ENCODE measurements at places on chromosomes 6 and 20.

GRCh38 chr6:57283106-57283505 is 34.3 kb upstream of the PRIM2 start:
- DNase-seq, result no peak

GRCh38 chr20:51643390-51643789 is 100.9 kb upstream of the NFATC2 start:
- no peak for DNase-seq

- no peak for DNase-seq
Observed at GRCh38 chr6:38131527-38131965, 312.0 kb downstream of the ZFAND3 start.

DNA sequence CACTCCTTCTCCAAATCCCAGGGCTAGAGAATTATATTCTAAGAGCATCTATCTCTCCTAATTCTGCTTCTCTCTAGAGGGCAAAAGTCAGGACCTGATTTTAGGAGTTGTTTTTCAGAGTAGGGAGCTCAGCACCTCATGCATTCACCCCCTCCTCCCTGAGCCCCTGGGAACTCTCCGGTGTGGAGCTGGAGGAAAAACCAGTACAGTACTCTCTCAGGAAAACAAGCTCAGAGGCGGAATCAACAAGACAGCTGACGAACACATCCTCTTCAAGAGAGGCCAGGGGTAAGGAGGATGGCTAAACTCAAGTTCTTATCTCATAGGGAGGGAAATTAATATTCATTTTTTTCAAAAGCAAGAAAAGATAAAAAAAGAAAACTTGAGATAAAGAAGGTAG is 120.1 kb upstream of the CDYL start:
- DNase-seq, result no peak

- no peak for DNase-seq
Observed at GRCh38 chr6:12729467-12729866, 12.9 kb downstream of the PHACTR1 start.

DNA sequence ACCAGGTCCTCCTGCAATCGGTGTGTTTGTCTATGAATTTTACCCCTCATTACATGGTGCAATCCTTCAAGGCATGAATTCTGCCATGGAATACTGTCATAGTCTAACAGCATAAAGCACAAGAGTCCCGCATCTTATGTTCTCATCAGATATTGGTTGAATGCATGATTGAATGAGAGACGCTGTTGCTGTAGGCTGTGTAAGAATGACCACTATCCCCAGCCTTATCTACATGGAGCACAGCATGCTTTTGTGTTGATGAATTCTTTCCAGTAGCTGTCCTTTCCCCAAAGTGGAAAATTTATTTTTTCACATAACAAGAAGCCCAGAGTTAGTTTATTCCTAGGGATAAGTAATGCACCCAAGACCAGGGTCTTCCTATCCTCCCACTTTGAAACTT is 5.6 kb upstream of the TRAM2 start:
- no peak for DNase-seq

GRCh38 chr6:319177-320131 is 27.2 kb downstream of the DUSP22 start:
- peak; percentile 81 for DNase-seq

- DNase-seq, result peak; percentile 92
Observed at GRCh38 chr6:34154668-34155447, 9.0 kb upstream of the GRM4 start.

GRCh38 chr6:41670703-41671360 is 32.6 kb downstream of the MDFI start:
- DNase-seq, result no peak

DNA sequence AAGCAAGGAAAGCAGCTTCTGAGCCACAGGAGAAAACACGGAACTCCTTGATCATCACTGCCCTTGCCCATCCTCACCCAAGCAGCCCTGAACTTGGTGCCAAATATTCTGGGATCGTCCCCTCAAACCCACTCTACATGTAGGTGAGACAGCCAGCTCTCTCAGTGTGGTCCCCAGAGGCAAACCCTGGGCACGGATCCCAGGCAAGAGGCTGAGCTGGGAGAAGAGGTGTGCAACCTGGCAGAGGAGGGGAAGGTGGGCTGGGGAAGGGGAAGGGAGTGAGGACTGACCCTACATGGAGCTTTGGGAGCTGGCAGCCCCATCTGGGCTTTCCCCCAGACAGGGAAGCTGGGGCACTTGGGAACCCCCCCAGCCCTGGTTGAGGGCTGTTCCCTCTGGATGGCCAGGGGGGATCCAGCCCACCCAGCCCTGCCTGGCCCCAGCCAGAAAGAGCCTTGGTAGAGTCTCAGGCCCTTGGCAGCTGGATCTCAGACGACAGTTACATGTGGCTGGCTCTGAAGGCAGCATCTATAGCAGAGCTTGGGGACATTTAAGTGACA is 186.2 kb upstream of the CST7 start:
- no peak for DNase-seq

DNA sequence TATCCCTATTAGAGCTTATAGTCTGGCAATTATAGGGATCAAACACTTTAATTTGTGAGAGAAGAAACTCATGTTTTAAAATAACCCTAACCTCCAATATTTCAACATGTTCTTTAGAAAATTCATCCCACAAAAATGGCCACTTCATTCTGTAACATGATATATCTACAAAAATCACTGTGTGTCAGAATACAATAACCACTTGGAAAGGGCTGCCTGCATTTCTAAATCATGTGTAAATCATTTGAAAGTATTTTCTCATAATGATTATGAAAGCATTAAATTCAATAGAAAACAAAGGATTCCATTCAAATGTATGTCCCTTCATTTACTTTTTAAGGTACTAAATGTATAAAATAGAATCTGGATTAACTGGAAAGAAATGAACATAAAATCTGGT is 101.4 kb upstream of the NHSL1 start:
- DNase-seq, result no peak

- DNase-seq, result no peak
Observed at GRCh38 chr6:133894795-133895358, 6.0 kb downstream of the TCF21 start.

GRCh38 chr6:156434049-156434794 is 343.0 kb upstream of the ARID1B start:
- DNase-seq, result no peak

GRCh38 chr6:27279513-27280063 is 32.1 kb downstream of the PRSS16 start:
- no peak for DNase-seq

- no peak for DNase-seq
Observed at GRCh38 chr6:149132336-149132735, 185.2 kb upstream of the TAB2 start.

GRCh38 chr20:58665606-58666005 is 14.5 kb downstream of the STX16 start:
- DNase-seq, result no peak

DNA sequence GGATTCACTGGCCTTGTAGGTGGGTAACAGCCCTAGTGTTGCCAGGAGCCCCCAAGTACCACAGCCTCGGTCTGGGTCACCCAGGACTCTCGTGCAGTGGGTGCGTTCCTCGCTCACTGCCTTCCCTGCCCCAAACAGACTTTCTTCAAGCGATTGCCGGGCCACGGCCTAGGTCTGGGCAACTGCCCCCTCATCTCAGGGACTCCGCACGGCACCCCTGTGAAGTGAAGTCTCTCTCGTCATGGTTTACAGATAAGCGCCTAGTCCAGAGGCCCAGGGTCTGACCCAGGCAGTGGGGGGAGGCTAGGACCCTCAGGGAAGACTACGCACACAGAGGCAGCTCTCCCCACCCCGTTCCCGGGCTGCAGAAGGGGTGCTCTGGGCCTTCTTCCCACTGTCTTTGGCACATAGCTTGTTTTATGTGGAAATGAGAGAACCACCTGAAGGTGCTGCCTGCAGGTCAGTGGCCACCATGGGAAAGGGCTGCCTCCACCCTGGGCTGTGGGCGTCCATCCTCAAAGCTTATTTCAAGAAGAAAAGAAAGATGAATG is 220.8 kb downstream of the ERMARD start:
- no peak for DNase-seq

DNA sequence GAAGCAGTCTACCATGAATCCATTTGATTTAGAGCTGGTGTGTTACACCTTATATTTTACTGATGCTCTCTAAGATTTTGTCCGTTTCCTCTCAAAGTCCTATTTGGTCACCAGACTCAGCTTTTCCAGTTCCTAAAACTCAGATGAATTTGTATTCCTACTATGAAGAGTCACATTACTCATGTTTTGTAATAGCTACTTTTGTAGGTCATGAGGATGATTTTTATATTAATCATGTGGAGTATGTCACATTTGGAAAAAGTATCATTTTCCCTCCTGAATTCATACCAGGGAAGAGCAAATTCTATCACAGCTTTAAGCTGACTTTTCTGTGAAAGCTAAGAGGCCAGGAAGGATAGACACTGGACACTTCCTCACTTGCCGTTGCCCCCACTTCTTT is 140.6 kb upstream of the SCGN start:
- no peak for DNase-seq

DNA sequence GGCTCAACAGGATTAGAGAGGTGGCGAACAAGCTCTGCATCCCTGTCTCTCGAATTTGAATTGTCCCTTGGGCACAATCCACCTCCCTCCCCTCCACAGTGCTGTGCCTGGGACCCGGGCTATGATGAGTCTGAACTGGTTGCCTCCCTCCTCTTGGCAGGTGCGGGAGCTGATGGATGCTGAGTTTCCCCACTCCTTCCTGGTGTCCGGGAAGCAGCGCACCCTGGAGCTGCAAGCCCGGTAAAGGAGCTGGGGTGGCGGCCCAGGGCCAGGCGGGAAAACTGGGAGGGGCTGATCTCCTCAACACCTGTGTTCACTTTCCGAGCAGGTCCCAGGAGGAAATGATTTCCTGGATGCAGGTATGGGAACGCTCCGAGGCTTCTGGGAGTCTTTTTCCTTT is 14.9 kb downstream of the FGD2 start:
- DNase-seq, result no peak
